Gastroesophageal sphincter (tissue), 4 donors: ENCODE measurements at places on chromosomes 13 and 19.

- ATAC-seq: no peak
These were observed 7.6 kb downstream of the PLD3 start for GRCh38 chr19:40355975-40356680.

DNA sequence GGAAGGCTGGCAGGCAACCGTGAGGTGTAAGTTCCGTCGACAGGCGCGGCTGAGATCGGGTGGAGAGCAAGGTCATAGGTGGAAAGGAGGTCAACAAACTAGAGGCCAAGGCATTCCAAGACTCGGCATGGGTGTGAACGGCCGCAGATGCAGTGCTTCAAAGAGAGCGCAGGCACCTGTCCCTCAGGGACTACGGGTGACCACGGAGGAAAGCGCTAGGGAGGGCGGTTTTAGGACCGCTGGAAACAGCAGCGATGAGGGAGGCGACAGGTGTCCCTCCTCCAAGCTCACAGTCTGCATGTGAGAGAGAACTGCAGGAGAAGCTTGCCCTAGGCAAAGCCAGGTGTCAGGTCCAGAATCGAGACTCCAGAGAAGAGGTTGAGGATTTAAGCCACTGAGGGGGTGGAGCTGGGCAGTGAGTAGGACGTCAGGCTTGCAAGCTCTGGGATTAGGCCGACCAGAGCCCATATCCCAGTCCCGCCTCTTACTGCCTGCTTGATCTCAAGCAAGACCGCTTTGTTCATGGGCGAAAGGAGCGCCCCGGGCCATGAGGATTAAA lies 1.6 kb upstream of the MLNR start:
- ATAC-seq: no peak

GRCh38 chr19:44890366-44891015 lies 563 bp upstream of the TOMM40 start:
- peak; percentile 94 for ATAC-seq

GRCh38 chr19:6066661-6067646 lies 43.3 kb downstream of the RFX2 start:
- ATAC-seq: peak; percentile 78

- no peak for ATAC-seq
These were observed 51.1 kb downstream of the RASL11A start for GRCh38 chr13:27321468-27322431.
